T47D (cell line): ENCODE measurements at places on chromosomes 5 and 9.

GRCh38 chr5:134937526-134937925, 30.2 kb upstream of the CATSPER3 start:
- no peak for DNase-seq

DNA sequence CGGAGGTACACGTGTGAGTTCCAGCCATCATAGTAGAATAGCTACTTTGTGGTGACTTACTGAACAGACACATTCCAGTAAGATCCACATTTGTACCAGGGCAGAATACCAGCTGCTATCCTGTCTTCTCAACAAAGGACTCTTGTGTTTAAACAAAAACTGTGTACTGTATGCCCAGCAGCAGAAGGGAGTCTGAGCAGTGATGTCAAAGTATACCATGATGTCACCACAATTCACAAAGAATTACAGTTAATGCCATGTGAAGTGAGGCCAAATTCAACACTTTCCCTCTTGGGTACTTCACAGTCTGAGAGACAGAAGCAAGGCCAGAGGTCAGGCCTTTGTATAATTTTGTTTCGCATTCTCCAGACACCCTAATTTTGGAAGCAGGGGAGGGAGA, 137.0 kb downstream of the ADAMTSL1 start:
- DNase-seq = no peak

GRCh38 chr5:75405296-75405695, 68.3 kb downstream of the HMGCR start:
- DNase-seq = no peak

DNA sequence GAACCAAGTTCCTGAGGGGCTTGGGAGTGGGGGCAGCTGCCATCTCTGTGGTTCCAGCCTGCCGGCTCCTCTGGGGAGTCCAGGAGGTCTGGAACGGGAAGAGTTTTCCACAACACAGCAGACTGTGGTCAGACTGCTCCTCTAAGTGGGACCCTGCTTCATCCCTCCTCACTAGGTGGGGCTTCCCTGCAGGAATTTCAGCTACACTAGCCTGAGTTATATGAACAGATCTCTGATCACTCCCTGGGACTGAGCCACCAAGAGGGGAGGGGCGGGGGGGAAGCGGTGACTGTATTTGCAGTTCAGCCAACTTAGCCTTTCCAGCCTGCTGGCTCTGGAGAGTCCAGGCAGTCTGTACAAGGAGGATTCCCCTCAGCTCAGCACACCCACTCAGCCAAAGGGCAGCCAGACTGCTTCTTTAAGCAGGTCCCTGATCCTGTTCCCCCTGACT, 19.4 kb downstream of the DTWD2 start:
- no peak for DNase-seq

GRCh38 chr5:168877132-168877892, 298.1 kb upstream of the PANK3 start:
- DNase-seq = no peak

DNA sequence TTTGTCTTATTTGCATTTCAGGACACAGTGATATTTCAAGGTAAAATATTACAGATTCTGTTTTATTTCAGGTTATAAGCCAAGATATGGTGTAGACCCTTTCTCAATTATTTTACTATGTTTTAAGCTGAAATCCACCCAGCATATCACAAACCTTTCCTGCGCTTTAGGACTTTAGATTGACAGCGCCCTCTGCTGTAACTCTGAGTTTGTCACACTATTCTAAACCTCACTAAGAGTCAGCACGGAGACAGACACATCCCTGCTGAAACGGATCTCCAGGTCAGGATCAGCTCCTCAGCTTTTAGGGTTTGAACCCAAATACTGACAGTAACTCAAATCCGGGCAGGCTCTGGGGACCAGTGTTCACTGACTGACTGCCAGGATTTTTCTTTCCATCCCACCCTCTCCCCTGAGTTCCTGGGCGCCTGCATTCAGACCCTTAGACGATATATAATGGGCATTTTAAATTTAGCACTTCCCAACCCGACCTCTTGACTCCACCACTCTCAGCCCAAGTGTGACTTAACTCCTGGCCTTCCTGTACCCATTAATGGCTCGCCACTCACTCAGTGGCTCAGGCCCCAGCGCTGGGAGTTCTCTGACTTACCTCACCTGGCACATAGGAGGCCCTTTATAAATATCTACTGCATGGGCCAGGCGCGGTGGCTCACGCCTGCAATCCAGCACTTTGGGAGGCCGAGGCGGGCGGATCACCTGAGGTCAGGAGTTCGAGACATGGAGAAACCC, 33.5 kb downstream of the TLX3 start:
- peak; percentile 84 for DNase-seq

GRCh38 chr5:113147101-113147508, 170.5 kb downstream of the DCP2 start:
- DNase-seq = no peak

DNA sequence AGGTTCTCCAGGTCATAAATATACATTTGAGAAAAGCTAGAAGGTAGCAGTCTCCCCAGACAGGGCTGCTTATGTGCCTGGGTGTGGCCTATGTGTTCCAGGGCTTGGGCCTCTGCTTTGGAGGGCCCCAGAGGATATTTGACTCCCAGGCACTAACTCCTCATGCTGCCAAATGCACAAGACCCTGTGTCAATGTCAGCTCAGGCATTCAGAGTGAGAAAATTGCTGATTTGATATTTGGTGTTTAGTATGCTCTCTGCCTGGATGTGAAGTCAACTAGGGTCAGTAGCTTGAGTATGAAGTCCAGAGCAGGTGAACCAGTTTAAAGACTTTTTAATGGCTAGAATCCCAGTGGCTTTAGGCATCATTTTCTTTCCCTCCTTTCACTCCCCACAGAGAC, 57.5 kb upstream of the IL7R start:
- DNase-seq = no peak

- no peak for DNase-seq
Observed at GRCh38 chr9:98529841-98530240, 178.9 kb downstream of the GABBR2 start.

GRCh38 chr5:32163785-32164184, 10.3 kb downstream of the GOLPH3 start:
- no peak for DNase-seq

DNA sequence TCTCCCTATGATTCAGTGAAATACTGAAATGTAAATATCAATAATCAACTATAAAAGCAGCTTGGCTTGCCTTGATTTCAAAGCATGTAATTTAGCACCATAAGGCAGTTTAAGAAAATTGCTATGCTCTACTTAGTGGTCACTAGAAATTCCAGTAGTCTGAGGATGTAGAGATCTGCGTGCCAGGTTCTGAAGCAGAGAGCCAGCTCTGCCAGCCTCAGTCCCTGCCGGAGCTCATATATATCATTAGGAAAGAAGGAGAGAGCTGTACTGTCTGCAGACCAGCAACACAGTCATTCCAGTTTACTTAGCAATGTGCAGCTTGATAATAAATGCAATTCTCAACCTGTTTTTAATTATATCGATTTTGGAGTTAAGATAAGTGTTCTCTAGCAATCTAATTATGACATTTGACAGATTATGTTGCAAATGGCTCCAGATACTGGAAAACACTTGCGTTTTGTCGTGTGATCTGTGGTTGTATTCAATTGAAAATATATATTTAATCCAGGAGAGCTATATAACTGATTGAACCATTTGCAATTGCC, 540.5 kb downstream of the CTNND2 start:
- DNase-seq = no peak

GRCh38 chr9:121910491-121911040, 182.5 kb downstream of the TTLL11 start:
- DNase-seq = no peak

GRCh38 chr5:181259974-181260719, 796 bp downstream of the TRIM52 start:
- no peak for DNase-seq

DNA sequence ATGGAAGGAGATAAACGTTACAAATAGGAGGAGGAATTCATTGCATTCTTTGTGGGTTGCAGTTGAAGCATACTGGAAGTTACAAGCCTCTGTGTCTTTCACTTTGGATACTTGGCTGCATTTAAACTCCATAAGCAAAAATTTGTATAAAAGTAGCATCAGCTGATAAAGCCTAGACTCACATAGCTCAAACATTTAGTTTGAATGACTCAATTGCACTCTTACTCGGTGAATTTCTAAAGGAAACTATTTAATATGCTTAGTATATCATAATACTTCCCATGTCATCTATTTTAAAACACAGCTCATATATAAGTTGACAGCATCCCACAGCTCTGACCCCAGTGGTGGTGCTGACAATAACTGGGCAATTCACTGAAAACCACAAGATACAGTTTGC, 596.6 kb upstream of the ZNF608 start:
- no peak for DNase-seq
